ENCODE measurements at places on chromosomes 3 and 15. TPM values are rescaled to one million over a fixed set of nuclear protein-coding genes. Genes with fewer than 3 reads are reported as not detected.

DNA sequence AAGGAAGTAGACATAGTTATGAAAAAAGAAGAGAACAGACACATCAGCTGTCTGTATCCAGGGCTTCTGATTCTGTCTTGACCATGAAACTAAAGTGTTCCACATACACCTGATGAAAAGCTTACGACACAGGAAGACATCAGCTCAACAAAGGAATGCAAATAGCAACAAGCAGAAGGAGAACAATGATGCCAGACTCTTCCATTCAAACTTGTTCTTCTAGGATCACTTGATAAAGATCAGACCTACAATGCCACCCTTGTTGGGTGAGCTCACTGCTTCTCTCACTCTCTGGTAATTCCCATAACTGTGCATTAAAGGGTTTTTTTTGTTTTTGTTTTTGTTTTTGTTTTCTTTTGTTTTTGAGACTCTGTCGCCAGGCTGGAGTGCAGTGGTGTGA lies 49.7 kb downstream of the GATM start:
- no peak for DNase-seq

- no peak for DNase-seq
Measured at GRCh38 chr3:108387063-108387462, 90.7 kb downstream of the HHLA2 start.

DNA sequence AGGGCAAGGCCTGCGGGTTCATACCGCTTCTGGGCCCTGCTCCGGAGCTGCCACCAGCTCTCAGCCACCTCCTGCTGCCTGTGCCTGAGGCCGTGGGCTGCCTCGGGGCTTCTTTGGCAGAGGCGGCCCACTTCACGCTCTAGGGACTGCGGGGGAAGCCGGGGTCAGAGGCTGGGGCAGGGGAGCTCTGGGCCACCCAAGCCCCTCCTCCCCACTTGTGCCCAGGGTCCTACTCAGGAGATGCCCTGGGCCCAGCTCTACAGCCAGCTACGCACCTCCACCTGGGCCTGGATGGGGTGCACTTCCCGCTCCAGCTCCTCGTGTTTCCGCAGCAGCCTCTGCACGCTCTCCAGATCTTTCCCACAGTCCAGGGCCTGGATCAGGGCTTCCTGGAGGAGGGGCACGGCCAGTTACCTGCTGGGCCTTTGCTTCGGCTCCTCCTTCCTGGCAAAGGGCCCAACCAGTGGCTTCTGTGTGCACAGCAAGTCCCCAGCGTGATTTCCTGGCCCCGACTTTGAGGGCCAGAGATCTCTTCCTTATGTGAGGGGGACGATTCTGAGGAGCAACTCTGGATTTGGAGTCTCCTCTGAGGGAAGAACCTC lies 24.0 kb downstream of the PLA2G4B start:
- DNase-seq = no peak

DNA sequence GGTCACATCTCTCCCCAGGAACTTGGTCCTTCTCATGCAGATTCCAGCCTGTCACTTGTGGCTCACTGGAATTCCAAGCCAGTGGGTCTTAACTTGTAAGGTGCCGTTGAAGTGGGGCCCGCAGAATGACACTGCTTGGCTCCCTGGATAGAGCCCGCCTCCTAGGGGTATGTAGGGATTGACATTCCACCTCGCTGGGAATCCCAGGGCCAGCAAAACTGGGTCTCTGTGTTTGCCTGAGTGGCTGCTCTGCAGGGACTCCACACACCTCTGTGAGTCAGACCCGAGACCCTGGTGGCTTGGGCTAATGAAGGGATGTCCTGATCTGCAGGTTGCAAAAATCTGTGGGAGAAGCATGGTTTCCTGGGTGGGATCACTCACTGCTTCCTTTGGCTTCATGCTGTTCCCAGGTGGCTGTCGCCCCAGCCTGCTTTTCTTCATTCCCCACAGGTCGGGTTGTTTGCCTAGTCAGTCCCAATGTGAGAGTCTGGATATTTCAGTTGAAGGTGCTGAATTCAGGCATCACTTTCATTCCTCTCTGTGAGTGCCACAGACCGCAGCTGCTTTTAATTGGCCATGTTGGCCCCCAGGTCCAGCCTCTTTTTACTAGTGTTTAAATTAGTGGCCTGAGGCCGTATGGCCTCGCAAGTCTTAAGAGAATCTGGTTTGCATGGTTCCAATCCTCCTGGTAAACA lies 156.0 kb upstream of the TRIM42 start:
- no peak for DNase-seq

DNA sequence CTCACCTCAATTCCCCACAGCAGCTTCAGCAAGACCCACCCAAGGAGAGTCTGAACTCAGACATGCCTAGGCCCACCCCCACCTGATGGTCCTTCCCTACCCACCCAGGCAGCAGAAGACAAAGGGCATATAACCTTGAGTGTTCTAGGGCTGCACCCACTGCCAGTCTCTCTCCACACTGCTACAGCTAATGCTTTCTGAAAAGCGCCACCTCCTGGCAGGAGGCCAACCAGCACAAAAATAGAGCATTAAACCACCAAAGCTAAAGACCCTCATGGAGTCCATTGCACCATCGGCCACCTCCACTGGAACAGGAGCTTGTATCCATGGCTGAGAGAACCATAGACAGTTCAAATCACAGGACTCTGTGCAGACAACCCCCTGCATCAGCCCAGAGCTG lies 11.3 kb upstream of the RPL39L start:
- no peak for DNase-seq

DNA sequence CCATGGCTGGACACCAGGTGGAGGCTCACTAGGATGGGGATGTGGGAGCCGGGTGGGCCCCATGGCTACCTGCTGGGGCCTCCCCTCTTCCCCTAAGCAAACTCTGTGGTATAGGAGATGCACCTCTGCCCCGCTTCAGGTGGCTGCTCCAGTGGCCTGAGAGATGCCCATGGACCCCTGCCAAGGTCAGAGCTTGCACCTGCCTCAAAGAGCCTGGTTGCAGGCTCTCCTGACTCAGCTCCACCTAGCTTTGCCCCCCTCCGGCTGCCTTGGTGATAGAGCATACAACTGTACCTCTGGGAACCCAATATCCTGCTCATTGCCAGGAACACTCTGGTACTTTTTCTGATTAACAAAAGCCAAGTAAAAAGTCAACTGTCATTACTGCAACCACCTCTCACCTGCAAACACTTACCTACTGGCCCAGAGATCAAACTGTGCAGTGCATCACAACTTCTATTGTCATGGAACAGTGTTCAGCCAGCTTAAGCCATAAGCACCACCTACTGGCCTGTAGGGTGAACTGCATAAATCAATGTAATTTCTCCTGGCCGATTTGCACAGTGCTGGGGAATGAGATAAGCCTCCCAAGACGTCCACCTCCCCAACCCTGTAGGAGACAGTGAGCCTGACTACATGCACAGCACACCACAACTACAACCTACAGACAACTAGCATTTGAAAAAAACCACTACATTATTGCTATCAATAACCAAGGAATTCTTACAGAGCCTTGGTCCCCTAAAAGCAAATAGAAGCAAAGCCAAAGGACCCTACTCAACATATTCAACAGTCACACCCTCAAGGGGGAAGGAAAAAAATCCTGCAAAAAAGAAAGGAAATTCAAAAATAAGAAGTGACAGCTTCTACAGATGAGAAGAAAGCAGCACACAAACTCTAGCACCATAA lies 352.4 kb upstream of the ARHGEF26 start:
- DNase-seq = peak; percentile 61

DNA sequence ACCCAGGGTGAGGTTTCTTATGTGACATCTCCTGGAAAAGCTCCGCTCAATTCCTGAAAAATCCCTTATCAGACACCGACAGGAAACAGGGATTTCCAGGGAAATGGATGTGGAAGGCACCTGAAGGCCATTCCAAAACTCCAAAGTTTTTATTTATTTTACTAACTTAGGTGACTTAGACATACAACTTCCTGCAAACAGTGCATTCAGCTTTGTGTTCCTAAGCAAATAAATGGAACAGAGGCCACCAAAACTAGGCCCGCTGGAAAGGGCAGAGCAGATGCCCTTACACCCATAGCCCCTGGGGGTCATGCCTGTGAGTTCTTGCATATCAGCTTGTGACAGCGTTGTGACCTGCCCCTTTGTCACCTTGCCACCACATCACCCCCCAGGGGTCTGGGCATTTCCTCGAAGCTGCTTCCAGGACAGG lies 239.4 kb downstream of the XXYLT1 start:
- no peak for DNase-seq

GRCh38 chr15:93162560-93162959 lies 73.5 kb upstream of the RGMA start:
- no peak for DNase-seq

- DNase-seq = no peak
Measured at GRCh38 chr3:126998728-126999127, 15.8 kb downstream of the PLXNA1 start.

- peak; percentile 76 for DNase-seq
Measured at GRCh38 chr15:58463815-58464650, 32.2 kb downstream of the LIPC start.

DNA sequence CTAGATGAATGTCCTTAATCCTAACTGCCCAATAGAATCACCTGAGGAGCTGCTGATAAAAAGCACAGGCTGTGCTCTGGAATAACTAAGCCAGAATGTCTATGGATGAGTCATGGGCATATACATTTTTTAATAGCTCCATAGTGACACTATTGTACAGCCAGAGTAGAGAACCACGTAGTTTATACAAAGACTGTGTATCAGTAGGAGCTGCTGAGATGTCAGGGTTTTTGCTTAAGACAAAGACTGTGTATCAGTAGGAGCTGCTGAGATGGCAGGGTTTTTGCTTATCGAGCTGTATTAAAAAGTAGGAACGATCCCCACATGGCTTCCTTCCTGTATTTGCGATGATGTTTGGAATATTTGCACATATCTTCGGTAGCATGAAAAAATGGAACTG lies 137.4 kb downstream of the SV2B start:
- DNase-seq = no peak

- no peak for DNase-seq
Measured at GRCh38 chr3:52800079-52800478, 5.5 kb downstream of the ITIH3 start.

C3orf85 gene
- not detected for total RNA-seq

WDR82 gene
- total RNA-seq = 58.6 TPM

AADACL2 gene
- total RNA-seq = not detected

SLC6A1 gene
- total RNA-seq = 0.26 TPM

DUOX2 gene
- not detected for total RNA-seq
